Adipocyte (in vitro differentiated cells): ENCODE measurements at places on chromosomes 7 and 10.

DNA sequence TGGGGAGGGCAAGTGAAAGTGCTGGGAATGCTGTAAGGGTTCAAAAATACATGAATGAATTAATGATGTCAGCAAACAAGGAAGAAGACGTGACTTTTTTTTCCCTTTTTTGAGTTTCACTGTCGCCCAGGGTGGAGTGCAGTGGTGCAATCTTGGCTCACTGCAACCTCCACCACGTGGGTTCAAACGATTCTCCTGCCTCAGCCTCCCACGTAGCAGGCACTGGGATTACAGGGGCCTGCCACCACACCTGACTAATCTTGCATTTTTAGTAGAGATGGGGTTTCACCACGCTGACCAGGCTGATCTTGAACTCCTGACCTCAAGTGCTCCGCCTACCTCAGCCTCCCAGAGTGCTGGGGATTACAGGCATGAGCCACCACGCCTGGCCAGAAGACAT, 30.0 kb downstream of the DENND10 start:
- no peak for DNase-seq

GRCh38 chr10:63670291-63670898, 149.2 kb downstream of the REEP3 start:
- DNase-seq, result no peak

DNA sequence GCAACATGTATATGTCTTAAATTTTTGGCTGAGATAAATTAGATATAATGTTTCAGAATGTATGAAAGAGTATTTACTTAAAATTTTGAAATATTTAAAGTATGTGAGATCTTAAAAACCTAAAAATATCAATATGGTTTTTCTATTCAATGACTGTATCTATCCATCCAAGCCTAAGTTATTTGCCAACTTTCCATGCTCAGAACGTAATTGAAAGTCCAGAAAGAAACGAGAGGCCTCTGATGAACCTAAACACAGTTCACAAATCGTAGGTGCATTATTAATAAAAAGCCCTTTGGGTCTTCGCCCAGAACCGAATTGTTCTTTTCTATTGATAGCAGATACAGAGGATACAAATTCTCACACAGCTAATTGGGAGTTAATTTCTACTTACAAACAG, 6.5 kb downstream of the SVIL start:
- DNase-seq, result no peak

DNA sequence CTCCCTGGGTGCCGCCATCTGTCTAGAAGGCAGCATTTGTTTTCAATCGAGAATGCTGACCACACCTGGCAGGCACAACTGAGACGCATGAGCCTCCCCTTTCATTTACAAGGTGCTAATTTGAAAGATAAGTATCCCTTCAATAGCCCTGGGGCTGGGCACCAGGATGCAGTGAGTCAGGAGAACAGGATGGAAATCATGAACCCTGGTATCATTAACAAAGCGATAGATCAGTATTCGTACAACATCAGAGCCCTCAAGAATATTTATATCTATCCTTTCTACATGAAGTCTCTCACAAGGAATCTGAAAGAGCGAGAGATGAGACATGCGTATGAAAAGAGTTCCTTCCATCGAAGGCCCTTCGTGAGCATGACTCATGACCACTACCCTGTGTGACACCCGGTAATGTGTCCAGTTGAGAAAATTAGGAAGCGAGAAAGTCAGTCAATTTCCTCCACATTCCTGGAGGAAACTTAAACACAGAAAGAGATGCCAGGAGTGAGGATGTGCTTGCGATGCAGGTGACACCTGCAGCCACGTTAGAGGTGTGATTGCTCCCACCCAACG, 123.1 kb upstream of the PITRM1 start:
- DNase-seq, result no peak

DNA sequence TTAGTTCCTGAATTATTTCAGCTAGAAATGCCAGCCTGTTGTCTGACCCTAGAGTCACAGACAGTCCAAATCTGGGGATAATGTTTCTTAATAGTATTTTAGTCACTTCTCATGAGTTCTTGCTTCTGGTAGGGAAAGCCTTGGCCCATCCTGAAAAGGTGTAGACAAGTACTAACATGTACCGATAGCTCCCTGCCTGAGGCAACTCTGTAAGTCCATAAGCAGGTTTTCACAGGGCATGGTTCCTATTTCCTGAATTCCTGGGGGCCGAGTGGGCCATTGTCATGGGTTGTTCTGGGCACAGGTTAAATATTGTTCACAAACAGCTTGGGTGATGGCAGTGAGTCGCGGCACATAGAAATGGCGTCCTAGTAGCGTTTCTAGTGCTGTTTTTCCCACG, 3.1 kb upstream of the ZNF117 start:
- DNase-seq, result no peak

DNA sequence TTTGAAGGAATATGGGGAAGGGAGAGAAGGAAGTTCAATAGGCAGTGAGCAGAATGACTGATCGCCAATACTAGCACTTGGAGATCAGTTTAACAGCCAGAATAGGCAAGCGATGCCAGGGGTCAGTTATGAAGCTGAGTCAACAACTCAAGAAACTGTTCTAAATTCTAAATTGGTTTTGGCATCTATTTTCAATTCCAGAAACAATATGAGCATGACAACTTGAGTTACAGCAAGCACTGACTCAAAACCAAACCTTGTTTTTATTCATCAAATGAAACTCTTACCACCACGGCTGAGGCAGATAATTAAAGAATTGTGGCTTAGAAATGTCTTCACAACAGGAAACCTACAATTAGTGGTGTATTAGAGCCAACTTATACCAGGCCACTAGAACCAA, 180.5 kb upstream of the ASAH2 start:
- peak; percentile 48 for DNase-seq
